Hepatocyte (in vitro differentiated cells): ENCODE measurements at places on chromosomes 2 and 18.

- no peak for DNase-seq
These were observed 234.1 kb downstream of the XIRP2 start for GRCh38 chr2:167122389-167122788.

GRCh38 chr18:65230311-65230710 lies 520.5 kb upstream of the CDH7 start:
- DNase-seq: no peak

- no peak for DNase-seq
These were observed 11.1 kb upstream of the OTOS start for GRCh38 chr2:240151477-240152031.

GRCh38 chr2:69993048-69993565 lies 31.7 kb upstream of the ASPRV1 start:
- DNase-seq: no peak
